ENCODE measurements at places on chromosomes 11 and 22.

DNA sequence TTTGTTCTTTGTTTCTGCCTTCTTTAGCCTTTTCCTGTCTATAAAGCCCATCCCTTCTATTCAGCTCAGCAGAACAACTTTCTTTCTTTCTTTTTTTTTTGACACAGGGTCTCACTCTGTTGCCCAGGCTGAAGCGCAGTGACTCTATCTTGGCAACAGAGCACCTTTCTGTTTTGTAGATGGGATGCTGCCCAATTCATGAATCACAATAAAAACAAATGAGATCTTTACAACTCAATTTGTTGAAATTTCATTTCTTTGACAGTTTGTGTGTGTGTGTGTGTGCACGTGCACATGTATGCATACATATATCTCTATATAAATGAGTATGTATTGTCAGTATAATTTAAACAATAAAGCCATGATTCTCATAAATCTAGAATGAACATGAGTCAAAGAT, 25.5 kb downstream of the TSPAN18 start:
- no peak for DNase-seq

- peak; percentile 31 for DNase-seq
Measured at GRCh38 chr11:132228746-132229325, 858.4 kb downstream of the NTM start.

DNA sequence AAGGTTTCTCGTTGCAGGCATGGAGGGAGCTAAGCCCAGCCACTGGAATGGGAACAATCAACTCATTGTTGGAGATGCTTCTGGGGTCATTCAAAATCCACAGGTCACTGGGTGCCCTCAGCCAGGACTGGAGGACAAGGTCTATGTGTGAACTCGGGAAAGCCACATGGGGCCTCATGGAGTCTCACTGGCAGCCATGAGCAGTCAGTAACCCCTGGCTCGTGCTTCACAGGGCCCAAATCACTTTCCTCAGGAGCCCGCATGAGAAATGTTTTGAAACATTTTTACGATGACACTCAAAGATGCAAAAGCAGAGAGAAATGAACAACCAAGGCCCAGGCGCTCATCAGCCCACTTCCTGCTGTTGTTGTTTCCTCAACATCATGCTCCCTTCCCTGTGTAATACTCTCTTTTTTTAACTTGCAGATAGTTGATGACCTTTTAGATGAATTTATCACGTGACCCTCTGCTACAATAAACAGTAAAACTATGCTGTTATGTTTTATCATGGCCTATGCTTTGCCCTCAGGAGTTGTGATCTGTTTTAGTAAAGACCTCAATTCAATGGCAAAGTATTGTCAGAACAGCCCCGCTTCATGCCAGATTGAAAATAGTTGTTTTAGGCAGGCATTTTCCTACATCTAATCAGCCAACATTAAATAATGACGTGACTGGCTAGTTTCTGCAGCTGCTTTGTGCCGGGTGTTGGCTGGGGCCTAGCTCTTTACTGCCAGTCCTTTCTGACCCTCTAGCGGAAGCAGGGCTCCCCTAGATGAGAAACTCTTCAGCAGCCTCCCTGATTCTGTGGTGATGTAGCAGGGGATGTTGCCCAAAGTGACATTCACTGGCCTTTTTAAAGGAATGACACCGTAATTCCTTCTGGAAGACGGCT, 39.7 kb downstream of the ADAMTS15 start:
- no peak for DNase-seq

DNA sequence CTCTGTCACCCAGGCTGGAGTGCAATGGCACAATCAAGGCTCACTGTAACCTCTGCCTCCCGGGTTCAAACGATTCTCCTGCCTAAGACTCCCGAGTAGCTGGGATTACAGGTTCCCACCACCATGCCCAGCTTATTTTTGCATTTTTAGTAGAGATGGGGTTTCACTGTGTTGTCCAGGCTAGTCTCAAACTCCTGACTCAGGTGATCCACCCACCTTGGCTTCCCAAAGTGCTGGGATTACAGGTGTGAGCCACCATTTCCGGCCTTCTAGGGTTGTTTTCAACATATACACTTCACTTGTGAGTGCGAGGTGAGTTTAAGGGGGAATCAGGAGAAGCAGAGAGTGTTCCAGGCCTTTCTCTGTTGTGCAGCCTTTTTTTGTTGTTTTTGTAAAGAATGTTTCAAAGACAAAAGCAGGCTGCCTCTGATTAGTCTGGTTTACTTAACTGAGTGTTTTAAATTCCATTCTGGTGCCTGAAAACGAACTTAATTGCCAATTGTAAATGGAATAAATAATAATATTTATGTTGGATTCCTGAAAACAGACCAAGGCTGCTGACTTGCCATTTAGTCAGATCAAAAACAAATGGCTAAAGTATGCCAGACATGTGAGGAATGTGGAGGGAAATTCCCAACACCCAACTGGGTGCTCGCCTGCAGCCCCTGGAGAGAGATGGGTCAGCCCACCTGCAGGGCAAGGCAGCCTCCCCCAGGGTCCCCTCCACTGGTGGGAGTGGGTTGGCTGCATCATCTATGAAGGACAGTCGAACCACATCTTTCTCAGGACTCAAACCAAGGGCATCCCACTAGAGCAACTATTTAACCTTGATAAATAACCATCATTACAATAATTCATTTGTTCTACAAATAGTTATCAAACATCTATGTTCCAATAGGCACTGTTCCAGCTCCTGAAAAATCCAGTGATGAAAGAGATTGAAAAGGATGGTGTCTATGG, 4.6 kb upstream of the RANGAP1 start:
- DNase-seq, result peak; percentile 66

- DNase-seq, result no peak
Measured at GRCh38 chr11:66011785-66012303, at the start of gene CST6. CST6 (plus strand) TSS chr11:66012008; CDS start chr11:66012045, 37 bp downstream.

DNA sequence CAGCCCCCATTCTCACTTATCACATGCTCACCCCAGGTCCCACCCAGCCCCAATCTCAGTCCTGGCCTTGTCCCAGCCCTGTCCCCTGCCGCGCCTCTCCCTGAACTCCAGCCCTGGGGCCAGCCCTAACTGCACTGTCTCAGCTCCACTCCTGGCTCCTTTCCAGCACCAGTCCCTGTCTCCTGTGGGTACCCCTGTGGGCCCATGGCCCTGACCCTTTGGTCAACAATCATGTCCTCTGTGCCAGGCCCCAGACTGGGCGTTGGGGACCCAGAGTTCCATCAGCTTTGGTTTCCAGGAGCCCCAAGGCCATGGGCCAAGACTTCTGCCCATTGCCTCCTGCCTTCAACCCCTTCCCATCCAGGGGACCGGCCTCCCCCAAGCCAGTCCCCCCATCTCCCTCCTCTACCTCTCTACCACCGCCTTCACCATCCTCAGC, 757 bp downstream of the SPI1 start:
- no peak for DNase-seq

GRCh38 chr11:19656140-19656541, 56.5 kb upstream of the NAV2 start:
- DNase-seq, result peak; percentile 36

DNA sequence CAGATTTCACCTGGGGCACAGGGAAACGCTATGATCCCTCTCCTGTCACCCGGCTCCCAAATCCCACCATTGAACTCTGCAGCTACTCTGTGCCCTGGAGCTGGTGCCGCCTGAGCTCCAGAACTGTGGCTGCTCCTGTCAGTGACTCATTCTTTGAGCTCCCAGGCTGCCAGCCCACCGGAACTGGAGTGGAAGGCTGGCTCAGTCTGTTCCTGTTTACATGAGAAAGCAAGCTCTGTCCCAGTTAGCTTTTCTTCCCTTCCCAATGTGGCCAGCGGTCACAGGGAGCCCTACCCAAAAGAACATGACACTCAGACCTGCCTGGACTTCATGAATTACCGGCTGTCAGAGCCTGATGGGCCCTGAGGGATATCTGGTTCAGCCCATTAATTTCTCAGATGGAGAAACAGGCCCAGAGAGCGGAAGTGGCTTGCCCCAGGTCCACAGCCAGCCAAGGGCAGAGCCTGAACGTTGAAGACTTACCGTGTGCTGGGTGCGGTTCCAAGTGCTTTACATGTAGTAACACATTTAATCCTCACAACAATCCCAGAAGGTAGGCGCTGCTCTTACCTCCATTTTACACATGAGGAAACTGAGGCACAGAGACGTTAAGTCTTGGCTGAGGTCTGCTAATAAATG, 23.8 kb upstream of the IGSF22 start:
- peak; percentile 73 for DNase-seq

DNA sequence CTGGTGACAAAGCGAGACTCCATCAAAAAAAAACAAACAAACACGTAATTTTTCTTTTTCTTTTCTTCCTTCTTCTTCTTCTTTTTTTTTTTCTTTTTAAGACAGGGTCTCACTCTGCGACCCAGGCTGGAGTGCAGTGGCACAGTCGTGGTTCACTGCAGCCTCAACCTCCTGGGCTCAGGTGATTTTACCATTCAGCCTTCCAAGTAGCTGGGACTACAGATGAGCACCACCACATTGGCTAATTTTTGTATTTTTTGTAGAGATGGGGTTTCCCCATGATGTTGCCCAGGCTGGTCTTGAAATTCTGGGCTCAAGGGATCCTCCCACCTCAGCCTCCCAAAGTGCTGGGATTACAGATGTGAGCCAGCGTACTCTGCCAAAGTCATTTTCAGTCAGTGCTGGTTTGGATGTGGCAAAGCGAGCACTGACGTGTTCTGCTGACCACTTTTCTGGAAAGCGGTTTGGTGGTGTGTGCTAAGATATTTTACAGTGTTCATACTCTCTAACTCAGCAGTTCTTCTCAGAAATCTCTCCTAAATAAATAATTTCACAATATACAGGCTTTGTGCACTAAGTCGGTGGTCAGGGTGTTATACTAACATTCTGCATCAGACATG, 10.7 kb downstream of the FAM118A start:
- DNase-seq, result no peak

- DNase-seq, result peak; percentile 22
Measured at GRCh38 chr22:20021196-20022181, 579 bp downstream of the TANGO2 start.

DNA sequence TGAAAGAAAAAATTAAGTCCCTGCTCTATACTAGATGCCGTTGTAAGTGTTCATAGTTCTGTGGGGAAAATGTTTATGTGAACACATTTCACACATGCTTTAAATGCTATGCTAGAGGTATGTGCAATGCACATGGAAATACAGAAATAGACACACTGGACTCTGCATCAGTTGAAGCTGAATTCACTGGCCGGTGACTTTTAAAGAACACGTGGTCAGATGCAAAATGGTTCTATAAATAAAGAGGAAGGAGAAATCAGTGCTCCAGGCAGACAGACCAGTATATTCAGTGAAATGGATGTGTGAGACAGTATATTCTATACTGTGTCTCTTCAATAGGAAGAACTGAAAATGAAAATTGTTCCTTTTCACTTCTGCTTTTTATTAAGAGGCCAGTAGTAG, 29.9 kb downstream of the TRPC6 start:
- no peak for DNase-seq

DNA sequence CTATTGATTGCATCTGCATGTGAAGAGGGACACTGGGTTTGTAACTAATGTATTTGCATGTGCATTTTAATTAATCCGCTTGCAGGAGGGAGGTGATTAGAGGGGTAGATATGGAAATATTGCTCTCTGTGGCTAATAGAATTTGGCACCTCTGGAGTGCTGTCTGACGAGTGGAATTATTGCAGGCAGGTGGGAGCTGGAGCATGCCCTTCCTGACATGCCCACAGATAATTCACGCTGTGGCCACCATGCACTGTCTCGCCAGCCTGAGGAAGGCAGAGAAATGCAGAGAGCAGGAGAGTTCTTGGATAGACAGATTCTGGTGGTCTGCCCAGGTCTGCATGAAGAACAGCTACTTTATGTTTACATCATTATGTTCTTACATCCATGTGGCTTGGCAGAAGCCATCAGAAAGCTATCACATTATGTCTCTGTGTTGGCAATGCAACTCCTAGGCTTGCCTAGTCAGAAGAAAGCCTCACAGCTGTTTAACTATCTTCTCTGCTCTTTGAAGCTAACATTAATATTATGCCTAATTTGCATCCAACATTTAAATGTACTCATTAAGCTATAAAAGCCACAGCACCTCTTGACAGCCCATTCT, 89.4 kb upstream of the DRD2 start:
- no peak for DNase-seq

DNA sequence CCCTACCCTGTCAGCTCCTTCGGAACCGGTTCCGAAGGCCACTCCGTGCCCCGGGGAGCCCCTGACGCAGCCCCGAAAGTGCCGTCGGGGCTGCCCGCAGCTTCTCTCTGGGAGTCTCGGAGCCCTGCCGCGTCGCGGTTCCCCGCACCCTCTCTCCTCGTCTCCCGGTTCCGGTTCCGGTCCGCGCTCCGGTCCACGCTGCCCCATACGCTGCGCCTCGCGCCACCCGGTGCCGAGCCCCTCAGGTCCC, 618 bp downstream of the MTA2 start:
- DNase-seq, result peak; percentile 26

DNA sequence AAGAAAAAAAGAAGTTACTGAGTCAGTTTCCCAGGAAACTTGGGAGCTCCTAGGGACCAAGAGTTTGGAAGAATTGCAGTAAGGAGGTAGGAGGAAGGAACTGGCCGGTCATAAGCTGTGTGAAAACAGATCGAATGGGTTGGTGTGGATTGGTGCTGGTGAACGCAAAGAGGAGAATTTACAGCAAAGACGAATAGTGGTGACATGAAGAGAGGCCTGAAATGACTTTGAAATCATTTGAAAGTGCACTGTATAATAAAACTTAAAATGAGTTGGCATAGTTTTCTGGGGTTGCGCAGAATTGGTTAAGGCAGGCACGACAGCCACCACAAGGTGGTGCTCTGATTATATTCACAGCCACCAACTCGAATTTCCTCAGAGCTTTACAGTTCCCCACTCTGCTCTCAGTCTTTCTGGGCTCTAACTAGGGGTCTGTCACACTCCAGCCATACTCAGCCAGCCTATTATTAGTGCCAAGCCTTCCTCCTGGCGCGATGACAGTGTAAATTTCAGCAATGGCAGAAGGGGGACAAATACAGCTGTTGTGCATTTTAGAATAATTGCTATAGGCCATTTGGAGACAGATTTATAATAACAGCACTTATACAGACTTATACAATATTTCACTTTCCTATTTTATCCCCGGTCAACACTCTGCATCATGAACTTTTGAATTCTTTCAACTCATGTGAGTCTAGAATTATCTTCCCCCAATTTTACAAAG, 8.3 kb upstream of the HTR3B start:
- DNase-seq, result peak; percentile 49

DNA sequence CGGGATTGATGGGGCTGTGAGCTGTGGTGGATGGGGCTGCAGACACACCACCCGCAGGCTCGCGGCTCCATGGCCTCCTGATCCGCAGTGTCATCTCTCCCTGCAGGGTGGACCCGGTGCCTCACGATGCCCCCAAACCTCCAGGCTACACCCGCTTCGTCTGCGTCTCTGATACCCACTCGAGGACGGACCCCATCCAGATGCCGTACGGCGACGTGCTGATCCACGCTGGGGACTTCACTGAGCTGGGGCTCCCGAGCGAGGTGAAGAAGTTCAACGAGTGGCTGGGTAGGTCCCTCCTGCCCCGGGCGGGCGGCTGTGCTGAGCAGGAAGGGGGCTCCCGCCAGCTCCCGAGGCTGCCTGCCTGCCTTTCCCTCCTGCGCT, 23.1 kb downstream of the MPPED1 start:
- DNase-seq, result no peak
